ENCODE measurements at places on chromosomes 2 and 18.

GRCh38 chr2:860259-860855, 90.3 kb upstream of the SNTG2 start:
- DNase-seq: no peak

GRCh38 chr2:227043981-227044380, 120.0 kb downstream of the COL4A4 start:
- DNase-seq: no peak

- no peak for DNase-seq
Observed at GRCh38 chr2:31247711-31248110, 13.8 kb downstream of the EHD3 start.

DNA sequence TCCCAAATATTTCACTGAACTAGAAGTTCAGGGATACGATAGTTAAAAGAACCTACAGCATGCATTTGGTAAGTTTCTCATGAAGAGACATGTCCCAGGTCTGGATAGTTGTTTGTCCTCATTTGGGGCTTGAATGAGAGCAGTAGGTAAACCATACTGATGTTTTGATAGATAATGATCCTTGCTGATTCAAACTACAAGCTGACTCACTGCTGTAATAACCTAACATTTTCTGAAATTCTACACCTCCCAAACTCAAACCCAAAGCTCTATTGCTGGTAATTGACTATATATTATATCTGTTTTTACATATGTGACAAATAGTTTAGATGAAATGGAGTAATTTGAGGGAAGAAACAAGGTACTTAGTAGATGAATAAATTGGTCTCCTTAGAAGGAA, 154.1 kb upstream of the BOD1L2 start:
- DNase-seq: no peak

GRCh38 chr2:233352141-233352842, 2.0 kb upstream of the DGKD start:
- DNase-seq: no peak

DNA sequence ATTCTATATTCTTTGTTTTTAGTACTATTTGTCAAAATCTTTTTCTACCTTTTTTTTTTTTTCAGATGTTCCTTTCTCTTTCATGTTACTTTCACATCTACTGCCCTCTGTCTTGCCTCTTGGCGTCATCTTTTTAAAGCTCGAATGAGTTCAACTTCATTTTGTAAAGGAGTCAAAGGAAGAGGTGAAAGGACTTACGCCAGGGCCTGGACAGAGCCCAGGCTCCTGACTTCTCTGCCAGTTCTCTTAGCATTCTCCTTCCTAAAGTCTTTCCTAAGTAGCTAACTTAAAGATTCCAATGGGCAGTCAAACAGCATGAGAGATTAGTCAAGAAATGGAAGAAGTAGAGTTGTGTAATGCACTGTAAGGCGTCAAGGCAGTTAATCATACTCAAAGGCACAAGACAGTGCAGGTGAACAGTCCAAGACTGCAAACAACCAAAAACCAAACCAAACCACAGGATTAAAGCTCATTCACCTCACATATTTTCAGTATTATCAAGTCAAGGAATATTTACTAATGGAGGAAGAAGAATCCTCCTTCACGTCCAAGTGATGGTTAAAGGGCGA, 301.7 kb downstream of the TCF4 start:
- no peak for DNase-seq

- no peak for DNase-seq
Observed at GRCh38 chr2:183284606-183285005, 160.4 kb downstream of the NUP35 start.

Measured in omental fat pad (tissue), 4 donors.